ENCODE measurements at places on chromosomes 4 and X.

DNA sequence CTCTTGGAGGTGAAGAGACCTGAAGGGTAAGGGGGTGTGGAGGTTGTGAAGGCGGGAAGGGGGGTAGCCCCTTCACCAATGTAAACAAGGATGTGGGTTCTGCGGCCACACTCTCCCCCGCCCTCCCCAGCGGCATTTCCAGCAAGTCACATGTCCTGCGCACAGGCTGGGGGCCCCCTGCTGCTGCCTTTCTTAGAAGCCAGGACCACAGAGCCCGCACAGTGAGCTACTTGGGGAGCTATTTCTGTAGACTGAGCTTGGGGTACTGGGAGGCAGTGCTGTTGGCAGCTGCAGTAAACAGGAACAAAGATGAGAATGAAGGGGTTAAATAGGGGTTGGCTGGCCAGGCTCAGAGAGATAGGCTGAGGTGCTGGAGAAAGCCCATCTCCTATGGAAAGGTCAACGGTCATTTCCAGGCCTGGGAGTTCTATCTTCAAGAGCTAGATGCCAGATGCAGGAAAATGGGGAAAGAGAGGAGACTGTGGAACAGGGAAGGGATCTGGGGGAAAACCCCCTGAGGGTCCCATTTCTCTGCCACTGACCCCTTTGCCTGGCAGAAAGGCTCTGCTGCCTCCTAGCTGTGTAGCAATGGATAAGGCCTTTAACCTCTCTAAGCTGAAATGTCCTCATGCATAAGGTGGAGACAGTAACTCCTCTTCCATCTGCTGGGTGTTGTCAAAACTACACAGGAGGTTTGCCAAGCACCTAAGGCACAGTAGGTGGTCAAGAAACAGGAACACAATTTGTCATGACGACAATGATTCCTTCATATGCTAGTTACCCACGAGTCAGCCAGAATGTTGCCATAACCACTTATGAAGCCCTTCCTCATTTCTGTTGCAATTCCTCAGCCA, 18.5 kb upstream of the PIM2 start:
- peak; percentile 49 for DNase-seq
- no peaks in the 10 kb centered on the region for H3K4me1 ChIP-seq
- peak overlapping the region; percentile 72 for H3K27ac ChIP-seq
- peaks cover 75% of the 10 kb centered on the region for H3K36me3 ChIP-seq
- H3K27me3 ChIP-seq: no peaks in the 10 kb centered on the region
- H3K4me3 ChIP-seq: no peak overlapping the region

GRCh38 chrX:139776599-139776998, 68.6 kb upstream of the MCF2 start:
- H3K4me1 ChIP-seq: no peaks in the 10 kb centered on the region
- no peaks in the 10 kb centered on the region for H3K27me3 ChIP-seq
- H3K4me3 ChIP-seq: no peak overlapping the region
- H3K27ac ChIP-seq: no peak overlapping the region
- H3K36me3 ChIP-seq: no peaks in the 10 kb centered on the region

DNA sequence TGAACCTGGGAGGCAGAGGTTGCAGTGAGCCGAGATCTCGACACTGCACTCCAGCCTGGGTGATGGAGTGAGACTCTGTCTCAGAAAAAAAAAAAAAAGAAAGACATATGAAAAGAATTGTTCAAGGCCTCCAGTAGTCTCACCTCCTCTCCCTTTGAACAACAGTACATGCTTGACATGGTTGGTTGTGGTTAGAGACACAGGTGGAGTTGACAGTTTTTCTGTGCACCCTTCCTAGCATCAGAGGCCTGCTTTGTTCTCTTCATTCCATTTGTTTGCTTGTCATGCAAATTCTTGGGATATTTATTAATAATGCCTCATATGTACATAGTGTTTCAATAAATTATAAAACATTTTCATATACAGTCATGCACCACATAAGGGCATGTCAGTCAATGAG, 18.3 kb upstream of the PDCL2 start:
- H3K4me1 ChIP-seq: peaks cover 65% of the 10 kb centered on the region
- no peaks in the 10 kb centered on the region for H3K27me3 ChIP-seq
- H3K27ac ChIP-seq: peak overlapping the region; percentile 84
- no peaks in the 10 kb centered on the region for H3K36me3 ChIP-seq

DNA sequence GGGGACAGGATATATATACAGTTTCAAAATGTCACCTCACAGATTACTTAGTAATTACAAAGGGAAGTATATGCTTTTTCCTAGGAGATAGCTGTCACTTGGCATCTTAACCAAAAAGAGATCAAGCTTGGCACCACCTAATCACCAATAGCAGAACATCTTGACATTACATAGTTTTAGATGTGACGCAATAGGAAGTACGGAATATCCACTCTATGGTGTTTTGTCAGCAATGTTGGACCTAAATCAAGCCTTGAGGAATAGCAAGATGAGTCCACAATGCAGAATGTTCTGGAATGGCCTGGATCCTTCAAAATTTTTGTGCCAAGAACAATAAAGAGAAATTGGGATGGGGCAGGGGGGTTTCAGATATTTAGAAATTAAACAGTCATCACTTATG, 1488.2 kb downstream of the FSTL5 start:
- no peak overlapping the region for H3K4me3 ChIP-seq
- no peaks in the 10 kb centered on the region for H3K27me3 ChIP-seq
- no peaks in the 10 kb centered on the region for H3K36me3 ChIP-seq
- H3K4me1 ChIP-seq: no peaks in the 10 kb centered on the region

DNA sequence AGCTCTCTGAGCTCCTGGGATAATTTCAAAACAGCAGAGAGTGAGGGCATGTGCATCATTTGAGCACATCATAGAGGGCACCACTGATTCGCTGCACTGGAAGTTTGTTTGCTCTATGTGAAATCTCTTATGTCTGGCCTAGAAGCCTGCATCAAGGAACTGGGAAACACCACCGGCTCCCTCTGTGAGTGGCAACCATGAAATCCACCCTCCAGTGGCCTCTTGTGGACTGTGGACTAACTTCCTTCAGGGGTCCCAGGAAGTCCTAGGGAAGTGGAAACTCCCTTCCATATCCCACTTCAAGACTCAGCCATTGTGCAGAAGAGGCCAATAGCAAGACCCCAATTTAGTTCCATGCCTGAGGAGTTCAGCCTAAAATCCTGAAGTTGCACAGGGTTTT, 48.0 kb upstream of the IGFBP7 start:
- no peak overlapping the region for H3K4me3 ChIP-seq
- H3K27me3 ChIP-seq: no peaks in the 10 kb centered on the region
- no peaks in the 10 kb centered on the region for H3K4me1 ChIP-seq
- DNase-seq: no peak
- no peak overlapping the region for H3K27ac ChIP-seq

DNA sequence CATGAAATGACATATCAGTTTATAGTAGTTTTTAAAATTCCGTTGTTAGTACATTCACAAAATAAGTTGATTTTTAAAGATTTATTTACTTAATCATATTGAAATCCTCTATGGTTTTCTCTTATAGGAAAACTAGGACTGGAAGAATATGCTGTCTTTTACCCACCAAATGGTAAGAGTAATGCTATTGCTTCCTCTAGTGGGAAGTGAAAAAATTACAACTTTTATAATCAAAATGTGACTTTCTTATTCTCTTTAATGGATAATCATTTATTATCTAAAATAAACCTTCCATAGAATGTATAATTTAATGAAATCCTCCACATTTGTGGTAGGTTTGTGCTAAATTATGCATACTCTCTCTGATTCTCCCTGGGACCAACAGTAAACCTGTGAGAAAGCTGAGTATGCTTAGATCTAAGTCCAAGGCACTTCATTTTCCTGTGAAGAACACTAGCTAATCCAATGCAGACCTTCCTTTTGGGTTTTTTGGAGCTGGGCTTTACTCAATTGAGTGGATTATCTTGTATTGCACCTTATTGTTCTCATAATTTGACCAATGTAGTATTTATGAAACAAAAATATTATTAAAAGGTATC, 136.2 kb downstream of the TBC1D19 start:
- no peaks in the 10 kb centered on the region for H3K4me1 ChIP-seq
- DNase-seq: no peak
- H3K27me3 ChIP-seq: no peaks in the 10 kb centered on the region
- H3K4me3 ChIP-seq: no peak overlapping the region
- no peaks in the 10 kb centered on the region for H3K36me3 ChIP-seq

DNA sequence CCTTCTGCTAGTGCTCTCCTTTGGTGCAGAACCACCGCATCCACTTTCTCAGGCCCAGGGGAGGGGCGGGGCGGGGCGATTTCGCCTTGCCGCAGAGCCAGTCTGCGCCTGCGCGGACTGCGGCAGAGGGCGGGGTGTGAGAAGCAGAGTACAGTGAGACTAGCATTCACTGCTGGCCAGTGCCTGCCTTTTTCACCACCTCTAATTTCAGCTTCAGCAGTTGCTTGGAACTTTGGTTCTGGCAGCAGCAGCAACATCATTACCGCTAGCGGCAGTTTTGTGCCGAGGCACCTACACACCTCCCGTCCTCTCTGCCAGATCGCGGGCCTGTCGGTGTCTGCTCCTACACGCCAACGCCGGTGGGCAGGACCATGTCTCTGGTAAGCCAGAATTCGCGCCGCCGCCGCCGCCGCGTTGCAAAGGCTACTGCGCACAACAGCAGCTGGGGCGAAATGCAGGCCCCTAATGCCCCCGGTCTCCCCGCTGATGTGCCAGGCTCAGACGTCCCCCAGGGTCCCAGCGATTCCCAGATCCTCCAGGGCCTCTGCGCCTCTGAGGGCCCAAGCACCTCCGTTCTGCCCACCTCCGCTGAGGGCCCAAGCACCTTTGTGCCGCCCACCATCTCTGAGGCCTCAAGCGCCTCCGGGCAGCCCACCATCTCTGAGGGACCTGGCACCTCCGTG, at the start of gene MAGEE1:
MAGEE1 (plus strand) TSS at position 151 of the 683 bp plus-strand sequence; CDS start at position 372, 221 bp downstream.
- H3K4me1 ChIP-seq: no peaks in the 10 kb centered on the region
- H3K27me3 ChIP-seq: no peaks in the 10 kb centered on the region
- DNase-seq: no peak
- peak within 1 kb of the TSS; percentile 74 for H3K4me3 ChIP-seq
- H3K36me3 ChIP-seq: no peaks in the 10 kb centered on the region
- H3K27ac ChIP-seq: peak within 1 kb of the TSS; percentile 65

GRCh38 chrX:18151649-18152048, 69.0 kb downstream of the BEND2 start:
- no peak for DNase-seq
- H3K27ac ChIP-seq: no peak overlapping the region
- H3K27me3 ChIP-seq: no peaks in the 10 kb centered on the region
- no peak overlapping the region for H3K4me3 ChIP-seq
- H3K4me1 ChIP-seq: no peaks in the 10 kb centered on the region
- H3K36me3 ChIP-seq: no peaks in the 10 kb centered on the region

GRCh38 chr4:8079031-8079885, 79.4 kb downstream of the ABLIM2 start:
- H3K27ac ChIP-seq: no peak overlapping the region
- H3K36me3 ChIP-seq: no peaks in the 10 kb centered on the region
- no peaks in the 10 kb centered on the region for H3K27me3 ChIP-seq
- H3K4me3 ChIP-seq: no peak overlapping the region
- no peak for DNase-seq

GRCh38 chrX:130393451-130394074, 8.1 kb upstream of the GPR119 start:
- H3K27ac ChIP-seq: no peak overlapping the region
- DNase-seq: no peak
- H3K4me1 ChIP-seq: no peaks in the 10 kb centered on the region
- H3K4me3 ChIP-seq: no peak overlapping the region

DNA sequence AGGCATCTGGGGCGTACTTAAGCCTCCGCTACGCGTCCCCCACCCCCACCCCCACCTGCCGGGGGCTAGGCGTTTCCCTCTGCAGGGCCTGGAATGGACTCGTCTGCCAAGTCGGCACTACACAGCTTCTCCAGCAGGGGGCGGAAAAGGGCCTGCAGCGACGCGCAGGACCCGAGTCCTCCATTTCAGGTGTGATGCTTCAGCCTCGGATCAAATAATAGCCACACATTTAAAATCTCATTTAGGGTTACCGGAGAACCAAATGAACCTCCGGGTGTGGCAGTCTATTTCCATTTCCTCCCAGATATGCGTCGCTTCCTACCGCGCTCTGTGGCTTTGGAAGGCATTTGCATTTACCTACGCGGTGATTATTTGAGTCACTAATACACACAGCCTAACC, 2.9 kb downstream of the PAK3 start:
- no peaks in the 10 kb centered on the region for H3K4me1 ChIP-seq
- no peak overlapping the region for H3K27ac ChIP-seq
- H3K27me3 ChIP-seq: peaks cover 9% of the 10 kb centered on the region
- no peaks in the 10 kb centered on the region for H3K36me3 ChIP-seq

DNA sequence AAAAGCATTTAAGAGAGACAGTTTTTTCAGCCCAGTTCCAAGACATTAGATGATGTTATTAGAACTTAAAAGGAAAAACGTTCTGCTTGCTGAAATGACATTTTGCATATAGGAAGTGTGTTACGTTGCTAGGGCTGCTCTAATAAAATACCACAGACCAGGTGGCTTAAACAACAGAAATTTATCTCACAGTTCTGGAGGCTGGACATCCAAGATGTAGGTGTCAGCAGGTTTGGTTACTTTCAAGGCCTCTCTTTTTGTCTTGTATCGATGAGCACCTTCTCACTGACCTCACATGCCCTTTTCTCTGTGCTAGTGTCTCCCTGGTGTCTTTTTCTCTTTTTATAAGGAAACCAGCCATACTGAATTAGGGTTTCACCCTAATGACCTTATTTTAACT, 204.7 kb downstream of the PACRGL start:
- H3K4me1 ChIP-seq: no peaks in the 10 kb centered on the region
- no peak overlapping the region for H3K27ac ChIP-seq
- no peaks in the 10 kb centered on the region for H3K27me3 ChIP-seq
- DNase-seq: no peak

Measured in esophagus squamous epithelium (tissue), 5 donors.